ENCODE measurements at places on chromosomes 6 and 20.
A peak's percentile ranks its signal among the peaks of the same experiment; 100 is the strongest.

DNA sequence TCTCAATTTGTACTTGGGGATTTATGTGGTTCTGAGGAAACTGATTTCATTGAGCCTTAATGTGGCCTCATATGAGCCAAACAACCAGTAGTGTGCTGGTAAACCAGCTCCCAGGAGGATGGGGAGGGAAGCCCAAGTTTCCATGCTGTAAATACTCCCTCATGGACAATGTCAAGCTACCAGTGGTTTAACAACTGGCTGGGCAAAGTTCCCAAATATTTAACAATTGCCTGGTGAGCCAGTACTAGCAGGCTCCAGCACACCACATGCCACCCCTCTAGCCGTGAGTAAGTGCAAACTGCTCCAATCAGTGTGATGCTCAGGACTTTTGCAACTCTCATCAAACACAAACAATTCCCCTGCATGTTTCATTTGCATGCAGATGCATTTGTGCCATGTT, 19.2 kb upstream of the CDKN1A start:
- DNase-seq, result no peak

- no peak for DNase-seq
Observed at GRCh38 chr6:106184629-106185028, 98.5 kb downstream of the PRDM1 start.

GRCh38 chr6:116528133-116528532, 16.7 kb downstream of the CALHM5 start:
- no peak for DNase-seq

DNA sequence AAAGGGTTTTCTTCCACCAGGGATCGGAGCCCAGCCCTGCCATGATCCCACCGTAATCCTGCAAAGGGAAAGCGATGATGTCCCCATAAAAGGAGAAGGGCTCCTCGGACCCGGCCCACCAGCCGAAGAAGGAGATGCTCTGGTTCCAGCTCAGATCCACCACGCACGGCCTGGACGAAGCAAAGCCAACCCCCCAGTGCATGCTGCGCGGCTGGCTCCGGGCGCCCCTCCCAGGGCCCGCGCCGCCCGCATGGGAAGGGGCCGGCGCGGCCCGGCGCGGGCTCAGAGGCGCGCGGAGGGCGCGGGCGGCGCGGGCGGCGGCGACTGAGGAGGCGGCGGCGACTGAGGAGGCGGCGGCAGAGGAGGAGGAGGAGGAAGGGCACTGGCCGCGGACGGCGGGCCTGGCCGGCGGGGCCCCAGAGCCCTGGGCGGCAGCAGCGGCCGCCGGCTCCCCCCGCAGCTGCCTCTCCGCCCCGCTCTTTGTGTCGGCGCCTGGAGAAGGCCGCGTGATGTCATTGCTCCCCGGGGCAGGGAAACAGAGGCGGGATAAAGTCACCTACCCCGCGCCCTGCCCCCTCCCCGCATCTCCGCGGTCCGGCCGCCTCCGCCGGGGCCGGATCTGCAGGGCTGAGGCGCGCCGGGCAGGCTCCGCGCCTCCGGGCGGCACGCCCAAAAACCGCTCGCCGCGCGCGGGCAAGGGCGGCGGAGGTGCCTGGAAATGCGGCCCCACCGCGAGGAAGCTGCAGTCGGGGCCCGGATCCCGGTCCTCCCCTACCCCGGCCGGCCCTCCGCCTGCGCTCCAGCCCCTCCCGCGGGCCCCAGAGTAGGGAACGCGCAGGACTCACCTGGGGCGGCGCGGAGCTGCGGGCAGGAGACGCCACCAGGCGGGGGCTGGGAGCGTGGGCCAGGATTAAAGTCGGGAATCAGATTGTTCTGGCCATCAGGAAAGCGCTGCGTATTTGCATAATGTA, at the start of gene FAXC:
FAXC (minus strand) TSS at position 504 of the 971 bp plus-strand sequence; CDS start at position 202, 302 bp downstream.
- peak; percentile 75 for DNase-seq

- no peak for DNase-seq
Observed at GRCh38 chr20:1892119-1892385, 3.2 kb upstream of the SIRPA start.

All from WTC11 (cell line).